ENCODE measurements at places on chromosomes 12 and 14.

GRCh38 chr14:64879635-64880220, at the start of gene SPTB:
SPTB (minus strand) TSS chr14:64879907; CDS start chr14:64823094, 56,813 bp downstream.
- DNase-seq, result no peak

DNA sequence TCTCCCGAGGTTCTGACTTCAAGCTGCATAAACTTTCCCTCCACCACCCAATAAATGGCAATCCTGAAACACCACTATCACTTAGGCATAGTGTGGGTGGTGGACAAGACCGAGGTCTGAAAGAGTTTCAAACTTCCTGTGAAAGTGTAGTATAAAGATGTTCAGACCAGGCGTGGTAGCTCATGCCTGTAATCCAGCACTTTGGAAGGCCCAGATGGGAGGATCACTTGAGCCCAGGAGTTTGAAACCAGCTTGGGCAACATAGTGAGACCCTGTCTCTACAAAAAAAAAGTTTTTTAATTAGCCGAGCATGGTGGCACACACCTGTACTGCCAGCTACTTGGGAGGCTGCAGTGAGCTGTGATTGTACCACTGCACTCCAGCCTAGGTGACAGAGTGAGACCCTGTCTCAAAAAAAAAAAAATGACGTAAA, 61.9 kb downstream of the CCDC92 start:
- no peak for DNase-seq

DNA sequence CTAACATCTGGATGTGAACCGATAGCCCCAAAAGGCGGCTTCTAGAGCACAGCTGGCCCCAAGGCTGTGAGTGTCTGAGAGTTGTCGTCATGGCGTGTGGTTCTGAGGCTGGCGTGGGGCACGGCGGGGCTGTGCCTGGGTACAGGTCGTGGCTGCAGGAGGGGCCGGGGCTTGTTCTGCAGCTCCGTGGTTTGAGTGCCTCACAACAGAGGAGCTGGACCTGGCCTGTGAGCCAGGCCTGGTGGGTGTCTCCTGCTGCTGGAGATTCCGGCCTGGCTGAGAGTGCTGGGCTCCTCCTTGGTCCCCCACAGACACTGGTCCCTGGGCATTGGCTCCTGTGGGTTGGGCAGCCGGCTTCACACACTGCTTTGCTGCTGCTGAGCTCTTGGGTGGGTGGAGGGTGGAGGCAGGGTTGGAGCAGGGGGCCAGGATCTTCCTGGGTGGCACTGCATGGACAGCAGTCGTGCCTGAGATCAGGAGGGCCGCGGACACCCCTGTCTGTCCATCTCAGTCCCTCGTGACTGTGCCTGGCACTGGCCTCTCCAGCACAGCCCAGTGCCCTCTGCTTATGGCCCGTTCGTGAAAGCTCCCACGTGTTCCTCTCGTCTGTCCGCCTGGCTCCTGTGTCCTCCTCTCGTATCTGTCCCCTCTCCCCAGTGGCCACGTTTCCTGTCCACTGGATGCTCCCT, 31.8 kb upstream of the TEX22 start:
- no peak for DNase-seq

DNA sequence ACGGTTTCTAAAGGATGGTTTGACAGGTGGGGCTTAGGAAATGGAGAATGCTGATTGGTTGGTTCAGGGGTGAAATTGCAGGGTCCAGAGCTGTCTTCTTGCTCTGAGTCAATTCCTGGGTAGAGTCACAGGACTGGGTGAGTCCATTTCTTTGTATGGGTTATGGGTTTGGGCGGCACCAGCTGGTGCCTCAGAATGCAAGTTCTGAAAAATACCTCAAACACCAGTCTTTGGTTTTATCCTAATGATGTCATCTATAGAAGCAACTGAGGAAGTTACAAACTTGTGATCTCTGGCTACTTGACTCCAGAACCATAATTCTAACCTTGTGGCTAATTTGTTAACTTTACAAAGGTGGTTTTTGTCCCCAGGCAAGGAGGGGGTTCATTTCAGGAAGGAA, 47.6 kb upstream of the EIF5 start:
- DNase-seq, result no peak

- DNase-seq, result no peak
Observed at GRCh38 chr12:51357374-51358047, 11.0 kb upstream of the CELA1 start.

DNA sequence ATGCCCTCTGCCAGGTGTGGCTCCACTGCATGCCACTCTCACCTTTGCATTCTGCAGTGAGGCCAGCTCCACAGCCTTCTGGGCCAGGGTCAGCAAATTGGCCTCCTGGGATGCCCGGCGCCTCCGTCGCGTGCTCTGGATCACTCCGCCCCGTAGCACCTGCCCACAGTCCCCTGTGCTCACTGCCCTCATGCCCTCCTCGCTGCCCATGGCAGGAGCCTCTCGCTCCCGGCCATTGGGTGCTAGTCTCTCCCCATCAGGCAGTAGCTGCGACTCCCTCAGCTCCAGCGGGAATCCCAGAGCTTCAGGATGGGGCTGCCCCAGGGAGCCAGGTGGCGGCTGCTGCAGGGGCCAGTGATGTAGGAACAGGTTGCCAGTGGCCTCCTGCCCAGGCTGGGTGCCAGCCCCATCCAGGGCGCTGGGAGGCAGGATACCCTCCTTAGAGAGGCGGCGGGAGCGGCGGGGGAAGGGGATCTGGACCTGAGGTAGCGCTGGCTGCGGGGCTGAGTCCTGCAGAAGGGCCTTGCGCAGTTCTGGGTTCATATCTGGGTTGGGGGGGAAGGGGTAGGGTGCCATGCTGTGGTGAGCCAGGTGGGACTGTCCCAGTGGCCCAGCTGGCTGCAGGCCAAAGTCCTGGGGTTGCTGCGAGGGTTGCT, 24.5 kb upstream of the PNMA1 start:
- DNase-seq, result no peak

DNA sequence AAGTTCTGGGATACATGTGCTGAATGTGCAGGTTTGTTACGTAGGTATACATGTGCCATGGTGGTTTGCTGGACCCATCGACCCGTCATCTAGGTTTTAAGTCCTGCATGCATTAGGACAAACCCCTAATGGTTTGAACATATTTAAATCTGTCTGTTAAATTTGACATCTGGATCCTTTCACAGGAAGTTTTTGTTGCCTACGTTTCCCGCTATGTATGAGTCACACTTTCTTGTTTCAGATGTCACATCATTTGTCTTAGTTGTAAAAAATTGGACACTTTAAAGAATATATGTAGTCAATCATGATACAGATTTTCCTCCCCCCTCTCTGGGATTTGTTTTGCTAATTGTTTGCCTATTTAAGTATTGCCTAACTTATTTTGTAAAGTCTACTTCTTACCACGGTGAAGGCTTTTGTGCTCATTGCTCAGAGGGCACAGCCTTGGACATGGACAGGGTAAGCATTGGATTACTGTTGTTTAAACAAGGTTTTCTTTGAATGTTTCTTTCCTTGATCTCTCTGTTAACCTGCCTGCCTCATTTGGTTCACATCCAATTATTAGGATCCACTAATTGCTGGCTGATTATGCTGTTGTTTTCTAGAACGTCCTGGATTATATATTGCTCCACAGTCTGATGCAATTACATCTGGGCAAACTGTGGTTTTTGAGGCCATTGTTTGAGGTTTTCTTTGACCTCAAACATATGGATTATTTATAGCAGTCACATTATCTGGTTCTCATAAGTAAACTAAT, 1441.4 kb downstream of the AACS start:
- DNase-seq, result no peak

DNA sequence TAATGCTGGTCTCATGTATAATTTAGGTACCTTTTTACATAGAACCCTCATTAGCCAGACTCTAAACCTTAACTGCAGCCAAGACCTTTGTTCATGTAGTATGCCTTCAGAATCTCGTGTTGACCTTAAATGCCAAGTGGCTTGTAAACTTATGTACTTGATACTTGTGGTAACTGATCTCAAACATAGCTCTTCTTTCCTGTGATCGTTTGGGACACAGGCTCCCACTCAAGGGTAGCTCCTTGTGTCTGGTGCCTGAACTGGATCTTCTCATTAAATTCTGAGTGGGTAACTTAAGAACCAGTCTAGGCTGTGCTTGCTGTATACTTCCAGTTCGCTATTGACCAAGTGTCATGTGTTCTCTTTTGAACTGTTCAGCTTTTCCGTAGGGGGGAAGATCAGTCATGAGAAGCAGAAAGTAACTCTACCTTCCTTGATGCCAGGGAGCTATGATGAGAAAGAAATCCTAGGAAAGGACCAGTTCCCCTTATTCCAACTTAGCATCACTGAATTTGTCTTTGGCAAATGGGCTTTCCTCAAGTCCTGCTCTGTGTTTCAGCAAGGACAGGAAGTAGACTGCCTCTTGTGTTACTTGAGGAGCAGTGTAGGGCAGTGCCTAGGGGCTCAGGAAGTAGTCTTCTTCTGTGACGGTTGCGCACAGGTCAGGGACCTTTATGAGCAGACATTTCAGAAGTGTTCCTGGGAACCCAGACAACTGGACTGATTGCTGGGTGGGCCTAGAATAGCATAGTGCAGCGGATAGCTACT, 2.5 kb downstream of the LGALS3 start:
- DNase-seq, result peak; percentile 30

DNA sequence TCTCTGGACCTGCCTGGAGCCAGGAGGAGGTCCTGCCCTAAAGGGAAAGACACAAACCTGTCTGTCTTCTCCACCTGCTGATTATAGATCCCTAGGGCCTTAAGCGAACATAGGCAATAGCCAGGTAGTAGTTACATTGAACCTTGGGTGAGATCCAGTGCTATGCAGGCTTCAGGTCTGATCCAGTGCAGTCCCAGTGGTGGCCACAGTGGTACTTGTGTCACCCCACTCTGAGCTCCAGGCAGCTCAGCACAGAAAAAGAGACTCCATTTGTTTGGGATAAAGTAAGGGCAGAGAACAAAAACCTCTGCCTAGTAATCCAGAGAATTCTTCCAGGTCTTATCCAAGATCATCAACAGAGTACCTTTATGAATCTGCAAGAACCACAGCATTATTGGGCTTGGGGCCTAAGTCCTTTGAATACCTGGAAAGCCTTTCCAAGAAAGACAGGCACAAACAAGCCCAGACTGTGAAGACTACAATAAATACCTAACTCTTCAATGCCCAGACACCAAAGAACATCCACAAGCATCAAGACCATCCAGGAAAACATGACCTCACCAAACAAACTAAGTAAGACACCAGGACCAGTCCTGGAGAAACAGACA, 60.4 kb upstream of the KTN1 start:
- DNase-seq, result no peak

DNA sequence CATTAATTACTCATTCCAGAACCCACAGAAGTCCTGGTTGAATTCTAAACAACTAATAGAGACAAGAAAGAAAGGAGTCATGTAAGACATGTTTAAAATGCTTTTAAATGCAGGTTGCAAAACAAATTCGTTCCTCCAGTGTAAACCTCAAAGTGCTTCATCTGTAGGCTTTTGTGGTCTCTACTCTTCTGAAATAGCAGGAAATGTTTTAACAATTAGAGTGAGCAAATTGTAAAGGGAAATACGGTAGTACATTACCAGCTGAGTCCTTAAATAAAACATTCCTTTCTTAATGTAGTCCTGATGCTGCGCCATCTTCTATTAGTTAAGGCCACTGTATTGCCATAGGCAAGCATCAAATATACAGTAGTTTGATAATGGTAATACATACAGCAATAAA, 1934.2 kb upstream of the SEL1L start:
- DNase-seq, result no peak

GRCh38 chr12:108879615-108880254, at the start of gene DAO:
DAO (plus strand) TSS chr12:108880092; CDS start chr12:108885007, 4,915 bp downstream.
- no peak for DNase-seq

GRCh38 chr12:94435511-94435927, 24.1 kb downstream of the CEP83 start:
- DNase-seq, result no peak

DNA sequence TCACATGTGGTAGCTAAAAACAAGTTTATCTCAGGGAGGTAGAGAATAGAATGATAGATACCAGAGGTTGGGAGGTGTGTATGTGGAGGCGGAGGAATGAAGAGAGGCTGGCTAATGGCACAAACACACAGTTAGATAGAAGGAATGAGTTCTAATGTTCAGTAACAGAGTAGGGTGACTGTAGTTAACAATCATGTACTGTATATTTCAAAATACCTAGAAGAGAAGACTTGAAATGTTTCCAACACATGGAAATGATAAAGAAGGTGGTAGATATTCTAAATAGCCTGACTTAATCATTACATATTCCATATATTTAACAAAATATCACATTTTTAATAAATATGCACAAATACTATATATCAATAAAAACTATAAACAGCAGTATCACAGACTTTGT, 8.9 kb upstream of the IFNG-AS1 start:
- DNase-seq, result no peak

DNA sequence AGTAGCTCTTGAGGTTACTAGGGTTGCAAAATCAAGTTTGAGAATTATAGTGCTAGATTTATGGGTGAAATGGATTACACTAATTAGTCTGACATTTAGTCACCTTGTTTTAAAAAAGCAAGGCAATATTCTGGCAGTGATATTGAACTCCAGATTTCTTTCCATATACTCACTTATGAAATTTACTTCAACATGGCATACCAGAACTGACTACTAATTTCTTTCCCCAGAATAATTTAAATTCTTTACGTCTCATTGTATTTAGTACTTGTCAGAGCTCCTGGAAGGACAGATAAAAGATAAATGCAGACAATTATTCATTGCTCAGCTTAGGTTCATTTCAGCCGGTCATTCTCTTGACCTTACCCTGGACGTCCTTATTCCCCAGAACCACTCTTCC, 24.3 kb downstream of the EMP1 start:
- no peak for DNase-seq

GRCh38 chr12:10956085-10956484, 17.0 kb upstream of the TAS2R14 start:
- DNase-seq, result no peak

- DNase-seq, result no peak
Observed at GRCh38 chr14:77622366-77622961, 6.0 kb upstream of the SPTLC2 start.

- DNase-seq, result no peak
Observed at GRCh38 chr12:114767906-114768722, 84.1 kb upstream of the TBX3 start.

- DNase-seq, result no peak
Observed at GRCh38 chr14:56124327-56124726, 6.1 kb downstream of the PELI2 start.

DNA sequence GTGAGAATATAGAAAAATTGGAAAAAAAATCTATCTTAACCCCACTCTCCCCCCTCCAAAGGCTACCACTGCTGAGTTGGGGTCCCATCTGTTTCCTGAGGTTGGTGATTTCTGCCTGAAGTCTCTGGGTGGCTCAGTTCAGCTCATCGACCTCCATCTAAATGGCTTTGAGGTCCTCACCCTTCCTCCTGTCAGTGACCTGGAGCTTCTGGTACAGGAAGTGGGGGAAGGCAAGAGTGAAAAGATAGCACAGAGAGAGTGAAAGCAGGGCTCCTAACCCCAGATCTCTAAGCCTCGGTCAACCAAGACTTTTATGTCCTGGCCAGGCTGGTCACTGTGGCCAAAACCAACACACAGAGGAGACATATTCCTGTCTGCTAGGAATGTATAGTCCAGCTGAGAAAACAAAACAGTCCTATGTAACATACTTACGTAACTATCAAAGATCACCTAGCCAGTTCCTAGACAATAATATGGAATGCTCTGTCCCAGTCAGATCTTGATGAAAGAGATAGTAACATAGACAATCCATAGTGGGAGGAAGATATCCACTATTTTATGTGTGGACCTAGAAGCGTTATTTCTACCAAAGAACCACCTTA, 12.3 kb upstream of the KRT73 start:
- no peak for DNase-seq
